ENCODE measurements at places on chromosomes 4 and X.

DNA sequence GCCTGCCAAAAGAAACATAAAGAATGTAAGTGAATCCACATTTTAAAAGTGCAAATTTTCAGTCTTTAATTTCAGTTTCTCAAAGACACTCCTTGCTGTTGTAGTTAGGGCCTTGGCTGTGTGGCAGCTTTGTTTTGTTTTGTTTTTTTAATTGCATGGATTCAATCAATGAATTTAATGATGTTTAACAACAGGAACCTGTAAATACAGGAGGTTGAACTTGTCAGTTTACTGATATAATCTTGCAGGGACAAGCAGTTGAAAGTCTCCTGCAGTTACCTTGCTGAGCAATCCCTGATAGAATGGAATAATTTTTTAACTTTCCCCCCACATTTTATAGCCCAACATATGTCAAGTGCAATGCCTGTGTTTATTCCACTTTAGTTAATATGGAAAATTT is 528.3 kb upstream of the PCDH7 start:
- no peak for DNase-seq

DNA sequence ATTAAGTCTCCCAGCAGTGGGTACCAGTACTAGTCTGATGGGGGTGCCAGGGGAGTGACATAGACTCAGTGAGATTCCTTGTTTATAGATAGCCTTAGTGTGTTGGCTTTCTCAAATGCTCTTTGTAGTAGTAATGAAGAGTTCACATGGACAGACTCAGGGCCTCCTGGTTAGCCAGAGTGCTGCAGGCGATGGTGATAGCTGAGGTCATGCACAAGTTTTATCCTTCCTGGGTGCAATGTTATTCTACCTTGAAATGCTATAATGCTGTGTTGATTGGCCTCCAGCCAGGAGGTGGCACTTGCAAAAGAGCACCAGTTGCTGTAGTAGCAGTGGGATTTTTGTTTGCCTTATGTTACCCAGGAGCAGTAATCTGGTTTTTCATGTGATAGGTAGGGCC is 35.5 kb upstream of the ADH4 start:
- DNase-seq: no peak

GRCh38 chr4:129546531-129546930 is 450.6 kb downstream of the C4orf33 start:
- DNase-seq: no peak

GRCh38 chr4:123107444-123108252 is 185.3 kb upstream of the NUDT6 start:
- DNase-seq: no peak

DNA sequence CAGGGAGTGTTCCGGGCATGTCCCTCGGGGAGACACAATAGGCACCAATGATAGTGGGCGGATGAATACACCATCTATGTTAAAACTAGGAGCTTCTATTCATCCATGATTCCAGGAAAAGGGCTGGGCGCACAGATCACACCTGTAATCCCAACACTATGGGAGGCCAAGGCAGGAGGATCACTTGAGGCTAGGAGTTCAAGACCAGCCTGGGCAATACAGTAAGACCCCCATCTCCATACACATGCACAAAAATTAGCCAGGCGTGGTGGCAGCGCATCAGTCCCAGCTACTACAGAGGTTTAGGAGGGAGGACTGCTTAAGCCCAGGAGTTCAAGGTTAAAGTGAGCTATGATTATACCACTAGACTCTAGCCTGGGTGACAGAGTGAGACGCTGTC is 2.4 kb downstream of the NELFA start:
- DNase-seq: no peak

GRCh38 chrX:104430742-104431119 is 135.3 kb upstream of the IL1RAPL2 start:
- no peak for DNase-seq

DNA sequence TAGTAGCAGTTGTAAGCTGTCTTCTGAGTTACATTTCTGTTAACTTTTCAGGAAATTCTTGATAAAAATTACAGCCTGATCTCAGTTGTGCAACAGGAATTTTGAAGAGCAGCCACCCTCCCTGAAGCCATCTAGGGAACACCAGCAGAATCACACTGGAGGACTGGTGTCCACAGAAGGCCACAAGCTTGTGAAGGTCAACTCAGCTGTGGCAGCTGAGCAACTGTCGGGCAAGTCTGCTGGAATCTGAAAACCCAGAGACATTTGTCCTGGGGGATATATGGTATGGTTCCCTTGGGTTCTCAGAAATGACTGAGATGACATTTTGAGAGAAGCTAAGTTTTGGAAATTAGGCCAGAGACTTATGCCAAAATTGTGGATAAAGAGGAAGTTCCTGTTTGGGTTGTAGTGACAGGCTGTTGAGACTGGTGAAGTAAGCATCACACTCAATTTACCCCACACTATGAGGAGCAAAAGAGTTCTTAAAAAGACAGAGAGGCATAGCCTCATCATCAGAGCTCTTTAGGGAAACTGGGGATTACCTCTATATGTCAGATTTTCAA is 78.1 kb upstream of the TNIP3 start:
- DNase-seq: no peak

GRCh38 chrX:130884627-130885026 is 18.4 kb downstream of the ENOX2 start:
- no peak for DNase-seq

GRCh38 chr4:110527156-110527555 is 51.2 kb downstream of the ENPEP start:
- no peak for DNase-seq

GRCh38 chr4:125041372-125041930 is 273.3 kb upstream of the FAT4 start:
- DNase-seq: no peak

GRCh38 chrX:69107231-69107739 is 58.0 kb downstream of the PJA1 start:
- no peak for DNase-seq

GRCh38 chr4:58636381-58636780 is 1526.2 kb upstream of the IGFBP7 start:
- DNase-seq: no peak

- no peak for DNase-seq
Measured at GRCh38 chr4:118883861-118884260, 4.8 kb upstream of the SYNPO2 start.

GRCh38 chr4:107349732-107350131 is 313.6 kb upstream of the DKK2 start:
- DNase-seq: no peak

DNA sequence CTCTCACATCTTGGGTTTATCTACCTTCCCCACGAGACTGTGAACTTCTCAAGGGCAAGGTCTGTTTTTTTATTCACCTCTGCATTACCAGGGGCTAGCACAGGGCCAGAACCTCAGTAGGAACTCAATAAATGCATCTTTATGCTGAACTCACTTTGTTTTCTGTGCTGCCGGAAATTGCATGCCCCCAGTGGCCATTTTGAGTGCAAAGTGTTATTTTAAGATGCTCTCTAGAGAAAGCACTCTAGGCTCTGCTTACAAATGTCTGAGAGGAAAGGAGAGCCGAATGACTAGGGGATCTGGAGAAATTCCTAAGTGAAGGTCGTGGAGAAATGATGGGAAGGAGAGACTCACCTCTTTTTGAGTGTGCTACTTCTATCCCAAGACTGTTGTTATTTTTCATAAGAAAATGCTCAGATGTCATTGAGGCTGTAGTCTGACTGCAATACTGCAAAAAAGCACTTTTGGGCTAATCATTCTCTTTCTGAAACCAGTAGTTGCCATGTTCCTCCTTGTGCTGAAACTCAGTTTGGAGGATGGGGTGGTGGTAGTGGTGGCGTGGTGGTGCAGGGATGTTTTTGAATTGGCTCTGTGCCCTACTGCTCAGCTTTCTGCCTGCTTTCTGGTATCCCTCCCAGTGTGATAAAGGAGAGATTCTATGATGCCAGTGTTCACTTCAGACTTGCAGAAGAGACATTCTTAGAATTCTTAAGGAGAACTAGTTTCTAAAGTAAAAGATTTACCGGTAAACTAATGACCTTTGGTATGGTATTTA is 41.3 kb downstream of the DOCK11 start:
- DNase-seq: no peak

DNA sequence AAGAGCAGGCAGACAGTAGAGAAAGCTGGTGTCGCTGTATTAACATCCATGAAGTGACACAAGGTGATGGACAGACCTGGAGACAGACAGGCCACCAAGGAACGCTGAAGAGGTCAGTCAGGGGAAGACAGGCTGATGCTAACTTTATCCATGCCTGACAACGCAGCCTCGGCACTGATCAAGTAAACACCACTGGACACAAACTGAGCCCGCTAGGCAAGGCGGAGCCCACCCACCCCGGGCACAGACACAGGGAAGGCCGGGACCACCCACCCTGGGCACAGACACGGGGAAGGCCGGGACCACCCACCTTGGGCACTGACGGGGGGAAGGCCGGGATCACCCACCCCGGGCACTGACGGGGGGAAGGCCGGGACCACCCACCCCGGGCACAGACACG is 18.8 kb downstream of the PPP2R3B start:
- DNase-seq: no peak

DNA sequence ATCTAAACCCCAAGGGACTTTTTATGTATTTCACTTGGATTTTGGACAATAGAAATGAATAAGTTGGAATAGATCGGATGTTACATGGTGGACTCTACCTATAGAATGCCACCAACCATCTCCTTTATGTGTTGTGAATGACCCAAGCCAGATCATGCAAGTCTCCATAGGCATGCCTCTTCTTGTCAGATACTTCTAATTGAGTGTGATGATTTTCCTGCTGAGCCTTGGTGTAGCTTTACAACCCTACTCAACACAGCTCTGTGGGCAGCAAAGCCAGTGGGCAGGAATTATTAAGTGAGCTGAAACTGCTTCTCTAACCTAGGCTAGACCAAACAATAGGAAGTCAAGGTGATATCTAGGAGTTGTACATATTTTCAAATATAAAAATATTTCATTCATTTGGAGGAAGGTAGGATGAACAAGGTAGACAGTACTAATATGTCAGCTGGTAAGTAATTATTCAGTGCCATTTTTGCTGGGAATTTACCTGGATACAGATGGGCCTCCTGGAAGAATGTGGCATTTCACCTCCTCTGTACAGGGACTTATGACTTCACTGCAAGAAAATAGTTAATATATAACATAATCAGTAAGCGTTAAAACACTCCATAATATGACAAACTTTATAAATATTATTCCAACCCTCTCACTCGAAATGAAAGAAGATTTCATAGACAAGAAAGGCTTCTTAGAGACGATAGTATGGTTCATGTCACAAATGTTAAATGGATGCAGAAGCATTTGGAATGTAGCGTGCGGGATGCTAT is 298.0 kb upstream of the FAT1 start:
- no peak for DNase-seq

DNA sequence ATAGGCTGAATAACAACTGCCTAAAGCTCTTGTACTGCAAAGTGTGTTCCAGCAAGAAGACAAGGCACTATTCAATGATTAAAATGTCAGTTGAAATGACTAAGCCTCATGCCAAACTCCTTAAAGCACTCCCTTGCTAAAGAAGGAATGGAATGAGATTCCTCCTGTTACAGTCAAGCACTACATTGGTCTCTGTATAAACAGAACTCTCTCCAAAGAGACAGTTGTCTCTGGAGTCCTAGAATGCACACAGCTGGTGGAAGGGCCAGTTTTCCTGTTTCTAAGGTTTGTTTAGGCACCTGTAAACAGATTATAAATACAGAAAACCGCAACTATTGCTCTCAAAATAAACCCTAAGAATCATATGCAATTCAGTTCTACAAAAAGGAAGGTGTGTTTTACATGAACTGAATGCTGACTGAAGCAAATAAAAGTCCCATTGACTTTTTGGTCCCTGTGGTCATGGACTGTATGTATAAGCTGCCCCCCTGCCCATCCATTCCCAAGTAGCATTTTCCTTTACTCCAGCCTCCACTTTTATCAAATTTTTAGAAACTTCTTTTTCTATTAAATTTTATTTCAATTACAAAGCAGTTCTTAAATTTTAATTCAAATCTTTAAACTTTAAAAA is 47.0 kb downstream of the FAT1 start:
- DNase-seq: no peak

DNA sequence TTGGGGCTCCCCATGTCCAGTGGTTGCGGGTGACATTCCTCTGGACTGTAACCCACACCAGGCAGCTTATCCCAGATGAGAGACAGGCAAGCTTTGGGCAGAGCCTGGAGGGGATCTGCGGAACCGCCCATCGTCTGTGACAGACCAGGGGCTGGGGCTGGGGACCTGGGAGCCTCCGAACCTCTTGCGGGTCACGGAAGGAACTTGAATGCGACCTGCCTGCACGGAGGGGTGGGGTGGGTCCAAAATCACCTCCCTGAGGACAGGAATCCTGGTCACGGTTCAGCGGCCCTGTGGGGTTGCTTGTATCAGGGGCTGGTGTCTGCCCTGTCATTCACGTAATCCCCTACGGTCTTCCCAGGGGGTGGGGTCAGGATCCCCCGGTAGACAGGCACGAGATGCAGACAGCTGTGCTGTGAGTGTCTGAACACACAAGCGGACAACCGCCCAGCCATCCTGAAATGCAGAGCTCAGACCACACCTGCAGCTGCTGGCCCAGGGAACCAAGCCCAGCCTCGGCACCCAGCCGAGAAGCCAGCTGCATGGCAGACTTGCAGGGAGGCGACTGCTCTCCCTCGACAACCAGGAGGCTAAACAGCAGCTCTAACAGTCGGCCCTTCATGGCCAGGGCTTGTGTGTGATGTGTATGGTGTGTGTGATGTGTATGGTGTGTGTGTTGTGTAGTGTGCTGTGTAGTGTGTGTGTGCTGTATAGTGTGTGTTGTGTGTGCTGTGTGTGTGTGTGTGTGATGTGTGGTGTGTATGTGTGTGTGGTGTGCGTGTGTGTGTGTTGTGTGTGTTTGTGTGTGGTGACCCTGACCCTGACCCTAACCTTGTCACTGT is 105.9 kb upstream of the ADRA2C start:
- DNase-seq: no peak

GRCh38 chr4:39046249-39046648 is 14.0 kb upstream of the TMEM156 start:
- DNase-seq: no peak

DNA sequence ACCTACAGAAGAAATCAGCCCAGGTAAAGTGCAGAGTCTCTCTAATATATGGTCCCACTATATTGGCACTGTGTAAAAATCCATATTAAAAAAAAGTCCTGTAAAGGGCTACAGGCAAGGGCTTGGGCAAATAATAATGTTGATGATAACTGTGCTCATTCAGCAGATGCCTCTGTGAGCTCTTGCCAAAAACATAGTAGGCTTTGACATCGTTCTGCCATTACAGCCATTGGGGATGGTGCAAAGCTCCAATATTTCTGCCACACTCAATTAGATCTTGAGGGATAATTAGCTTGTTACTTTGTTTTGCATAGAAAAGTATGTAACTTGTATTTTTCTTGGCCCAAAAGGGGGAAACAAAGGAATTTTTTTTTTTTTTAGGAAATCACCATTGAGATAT is 645.5 kb upstream of the FAM241A start:
- DNase-seq: no peak

DNA sequence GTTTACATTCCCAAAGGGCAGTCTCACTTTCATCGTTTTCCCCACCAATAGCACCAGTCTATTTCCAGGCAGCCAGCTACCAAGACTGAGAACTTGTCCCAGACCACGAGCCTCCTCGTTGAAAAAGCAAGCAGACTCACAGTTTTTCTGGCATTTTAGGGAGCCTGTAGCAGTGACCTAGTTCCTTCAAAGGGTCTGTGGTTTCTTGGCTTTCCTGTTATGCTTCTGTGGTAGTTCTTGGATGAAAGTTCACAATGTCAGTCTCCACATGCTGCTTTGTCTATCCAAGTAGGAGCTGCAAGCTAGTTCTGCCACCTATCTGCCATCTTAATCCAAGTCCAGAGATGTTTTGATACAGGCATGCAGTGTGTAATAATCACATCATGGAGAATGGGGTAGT is 151.6 kb upstream of the ZC4H2 start:
- DNase-seq: no peak

GRCh38 chr4:98615991-98616390 is 42.4 kb downstream of the TSPAN5 start:
- DNase-seq: no peak

GRCh38 chr4:33536898-33537297 is 2707.4 kb downstream of the ARAP2 start:
- DNase-seq: no peak
